A172 (cell line): ENCODE measurements at places on chromosomes 12 and 14. TPM values are rescaled to one million over a fixed set of nuclear protein-coding genes. Genes with fewer than 3 reads are reported as not detected.

The SDSL gene
- total RNA-seq: 12.9 and 13.6 TPM in 2 replicates

The SRRM4 gene
- total RNA-seq: not detected in 2 replicates

The CEBPE gene
- total RNA-seq: 0.96 TPM in 1 of 2 replicates, not detected in the other

The SLC5A8 gene
- not detected in 2 replicates for total RNA-seq

The OASL gene
- 1.3 and 2.3 TPM in 2 replicates for total RNA-seq
